ENCODE measurements at places on chromosomes 7 and 10.

- DNase-seq, result no peak
Observed at GRCh38 chr7:22864301-22864700, 41.7 kb upstream of the TOMM7 start.

GRCh38 chr7:71348821-71349681, 217.1 kb downstream of the GALNT17 start:
- no peak for DNase-seq

DNA sequence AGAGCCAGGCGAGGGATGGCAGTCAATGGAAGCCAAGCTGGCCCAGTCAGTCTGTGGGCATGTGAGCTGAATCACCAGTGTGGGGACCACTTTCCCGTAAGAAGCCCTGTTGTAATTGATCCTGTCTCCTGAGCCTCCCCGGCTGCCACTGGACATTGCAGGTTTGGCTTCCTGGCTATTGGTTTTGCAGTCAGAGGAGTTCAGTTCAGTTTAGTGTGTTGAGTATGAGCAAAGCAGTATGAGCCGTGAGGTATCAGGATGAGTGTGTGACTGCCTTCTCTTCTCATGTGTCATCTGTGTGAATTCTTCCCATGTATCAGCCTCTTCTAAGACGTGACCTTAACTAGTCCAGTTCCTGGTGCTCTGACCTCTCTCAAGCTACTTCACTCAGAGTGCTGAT, 227.4 kb downstream of the PRKG1 start:
- DNase-seq, result no peak

DNA sequence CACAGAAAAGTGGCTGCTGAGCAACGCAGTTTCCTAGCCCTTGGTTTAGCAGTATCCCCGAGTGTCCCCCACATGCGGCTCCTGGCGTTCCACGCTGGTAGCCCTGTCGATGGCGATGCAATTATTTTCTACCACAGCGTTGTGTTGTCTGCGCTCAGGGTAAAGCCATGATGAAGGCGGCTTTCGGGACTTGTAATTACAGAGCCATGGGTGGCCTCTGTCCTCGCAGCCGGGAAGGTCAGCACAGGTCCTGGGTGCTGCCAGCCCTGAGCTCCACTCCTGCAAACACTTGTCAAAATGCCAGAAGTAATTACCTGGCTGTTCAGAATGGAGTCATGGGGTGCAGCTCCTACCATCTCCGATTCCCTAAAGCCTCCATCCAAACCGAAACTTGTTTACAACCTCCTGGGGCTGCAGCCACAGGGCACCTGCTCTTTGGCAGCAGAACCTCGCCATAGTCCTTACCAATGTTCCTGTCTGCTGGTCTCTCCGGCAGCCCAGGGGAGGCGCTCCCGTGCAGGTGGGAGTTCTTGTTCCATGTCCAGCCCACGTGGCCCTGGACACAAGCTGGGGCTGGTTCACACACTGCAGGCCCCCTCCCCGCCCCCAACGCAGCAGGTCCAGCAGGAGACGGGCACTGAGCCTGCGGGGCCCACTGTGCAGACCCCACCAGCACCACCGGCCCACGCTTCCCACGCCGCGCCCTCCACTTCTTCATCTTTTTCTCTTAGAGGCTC, 512.6 kb downstream of the PTPRN2 start:
- DNase-seq, result no peak

DNA sequence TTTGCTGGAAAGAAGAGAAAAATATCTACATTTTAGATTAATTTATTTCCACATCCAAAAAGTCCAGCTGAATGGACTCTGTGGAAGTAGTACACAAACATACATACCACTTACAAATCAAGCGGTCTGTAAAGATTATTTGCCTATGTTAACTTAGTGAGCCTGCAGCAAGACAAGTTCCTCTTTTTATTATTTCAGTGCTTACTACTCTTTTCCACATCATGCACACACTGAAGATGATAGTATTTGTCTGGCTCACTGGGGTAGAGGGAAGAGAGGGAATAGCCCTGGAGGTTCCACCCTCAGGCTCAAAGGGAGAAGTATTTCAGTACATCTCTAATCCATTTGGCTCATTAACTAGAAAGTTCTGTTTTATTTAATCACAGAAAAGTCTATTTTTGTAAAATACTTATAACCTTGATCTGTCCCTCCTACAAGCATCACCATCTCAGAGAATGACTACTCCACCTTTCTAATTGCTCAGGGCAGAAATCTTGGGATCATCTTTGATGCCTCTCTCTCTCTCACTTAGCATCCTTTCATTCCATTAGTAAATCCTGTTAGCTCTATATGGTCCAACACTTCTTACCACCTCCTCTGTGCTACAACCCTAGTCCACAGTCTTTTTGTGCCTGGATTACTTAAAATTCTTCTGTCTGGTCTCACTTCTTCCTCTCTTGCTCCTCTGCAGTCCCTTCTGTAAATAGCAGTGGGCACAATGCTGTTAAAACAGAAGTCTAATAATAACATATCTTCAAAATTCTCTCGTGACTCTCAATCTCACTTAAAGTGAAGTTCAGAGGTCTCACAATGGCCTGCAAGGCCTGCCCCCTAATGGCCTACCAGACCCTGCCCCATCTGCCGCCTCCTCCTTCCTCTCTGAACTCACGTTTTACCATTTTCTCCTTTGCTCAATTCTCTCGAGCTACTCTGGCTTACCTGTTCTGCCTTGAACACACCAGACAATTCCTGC, 64.3 kb upstream of the CCDC6 start:
- DNase-seq, result no peak

DNA sequence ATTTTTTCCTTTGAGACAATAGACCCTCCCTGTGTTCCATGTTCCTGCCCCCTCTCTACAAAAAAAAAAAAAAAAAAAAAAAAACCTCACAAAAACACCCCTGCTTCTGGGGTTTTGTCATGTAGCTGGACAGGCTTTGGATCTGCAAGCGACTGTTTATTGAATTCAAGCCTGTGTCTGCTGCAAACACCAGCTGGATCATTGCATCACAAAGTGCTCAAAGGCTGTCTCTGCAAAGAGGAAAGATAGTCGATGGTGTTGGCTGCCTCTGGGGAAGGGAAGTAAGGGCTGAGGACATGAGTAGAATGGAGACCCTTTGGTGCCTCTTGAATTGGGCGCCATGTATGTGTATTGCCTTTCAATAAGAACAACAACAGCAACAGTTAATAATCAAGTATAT, 471.2 kb downstream of the PLXNA4 start:
- DNase-seq, result no peak

DNA sequence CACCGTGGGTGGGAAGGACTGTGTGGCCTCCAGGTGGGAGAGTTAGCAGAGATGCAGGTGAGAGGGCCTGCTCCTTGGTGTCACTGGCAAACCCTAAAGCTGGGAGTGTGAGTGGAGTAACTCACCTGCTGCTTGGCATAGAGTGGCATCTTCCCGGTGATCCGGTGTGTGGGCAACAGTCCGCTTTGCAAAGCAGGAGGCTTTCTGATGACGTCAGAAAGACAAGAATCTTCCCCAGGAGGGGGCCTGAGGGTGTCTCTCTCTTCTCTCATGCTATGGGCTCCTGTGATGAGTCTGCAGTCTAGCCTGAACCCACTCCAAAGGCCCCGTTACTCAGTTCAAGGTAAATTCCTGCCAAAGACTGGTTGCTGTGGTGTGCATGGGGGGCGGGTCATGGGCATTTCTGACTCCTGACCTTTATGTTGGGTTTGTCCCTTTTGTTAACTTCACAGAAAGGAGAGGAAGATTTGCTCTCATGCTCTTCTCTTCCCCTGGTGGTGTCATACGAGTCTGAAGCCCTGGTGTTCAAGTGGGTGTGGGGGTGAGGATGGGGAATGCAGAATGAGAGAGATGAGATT, 187.9 kb downstream of the GATA3 start:
- DNase-seq, result peak; percentile 86

DNA sequence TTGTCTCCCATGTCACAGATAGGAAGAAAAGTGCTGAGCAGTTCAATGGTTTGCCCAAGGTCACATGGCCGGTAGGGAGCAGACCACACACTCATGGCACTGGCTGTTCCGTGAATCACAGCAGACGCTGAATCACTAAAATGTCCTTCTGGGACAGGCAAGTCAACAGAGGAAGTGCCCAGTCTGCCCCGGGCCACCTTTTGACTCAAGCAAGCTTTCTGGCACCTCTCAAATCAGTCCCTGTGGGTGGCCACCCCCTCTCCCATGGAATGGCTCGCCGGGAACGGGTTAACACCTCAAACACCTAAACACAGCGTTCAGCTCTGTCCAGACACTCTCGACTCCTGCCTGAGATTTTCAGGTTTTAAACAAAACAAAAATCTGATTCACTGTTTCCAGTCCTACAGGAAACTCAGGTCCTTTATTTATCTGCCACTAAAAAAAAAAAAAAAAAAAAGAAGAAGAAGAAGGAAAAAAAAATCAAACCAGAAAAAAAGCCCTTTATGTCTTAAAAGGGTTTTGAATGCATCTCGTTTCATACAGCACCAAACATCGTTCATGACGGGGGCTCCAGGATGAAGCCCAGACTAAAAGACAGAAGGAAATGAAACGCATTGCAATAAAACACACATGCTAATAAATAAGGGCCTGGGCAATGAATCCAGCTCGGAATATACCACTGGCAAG, 15.5 kb downstream of the CARD11 start:
- DNase-seq, result peak; percentile 61

GRCh38 chr7:31646942-31647341, 40.1 kb upstream of the PPP1R17 start:
- no peak for DNase-seq

DNA sequence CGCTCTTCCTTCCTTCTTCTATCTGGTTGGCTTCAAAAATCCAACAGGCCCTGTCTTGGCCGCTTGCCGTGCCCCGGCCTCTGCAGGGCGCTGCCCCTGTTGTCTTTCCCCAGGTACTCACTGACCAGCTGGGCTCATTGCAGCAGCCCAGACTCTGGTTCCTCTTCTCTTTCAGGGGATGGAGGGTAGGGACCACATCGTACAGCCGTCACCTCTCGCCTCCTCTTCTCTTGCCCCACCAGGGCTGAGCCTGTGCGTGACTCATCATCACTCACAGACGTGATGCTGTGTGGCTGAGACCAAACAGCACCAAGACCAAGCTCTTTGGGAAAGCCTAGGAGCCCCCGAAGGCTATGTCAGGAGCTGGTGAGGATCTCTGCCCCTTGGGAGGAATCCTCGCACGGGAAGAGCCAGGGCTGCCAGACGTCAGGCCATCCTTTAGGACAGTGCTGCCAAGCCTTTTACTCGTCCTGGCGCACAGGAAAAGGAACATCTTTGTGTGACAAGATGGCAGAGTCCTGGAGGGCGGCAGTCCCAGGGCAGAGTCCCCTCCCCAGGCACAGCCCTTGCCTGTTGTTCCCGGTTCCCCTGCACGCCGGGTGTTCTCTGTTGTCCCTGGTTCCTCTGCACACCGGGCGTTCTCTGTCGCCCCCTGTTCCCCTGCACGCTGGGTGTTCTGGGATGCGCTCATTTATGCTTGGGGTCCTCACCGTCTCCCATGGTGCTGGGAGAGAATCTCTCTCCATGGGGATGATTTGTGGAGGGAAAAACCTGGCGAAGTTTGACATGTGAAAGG, 188.5 kb upstream of the SHH start:
- no peak for DNase-seq

GRCh38 chr10:29784175-29784773, 149.5 kb upstream of the SVIL start:
- no peak for DNase-seq

DNA sequence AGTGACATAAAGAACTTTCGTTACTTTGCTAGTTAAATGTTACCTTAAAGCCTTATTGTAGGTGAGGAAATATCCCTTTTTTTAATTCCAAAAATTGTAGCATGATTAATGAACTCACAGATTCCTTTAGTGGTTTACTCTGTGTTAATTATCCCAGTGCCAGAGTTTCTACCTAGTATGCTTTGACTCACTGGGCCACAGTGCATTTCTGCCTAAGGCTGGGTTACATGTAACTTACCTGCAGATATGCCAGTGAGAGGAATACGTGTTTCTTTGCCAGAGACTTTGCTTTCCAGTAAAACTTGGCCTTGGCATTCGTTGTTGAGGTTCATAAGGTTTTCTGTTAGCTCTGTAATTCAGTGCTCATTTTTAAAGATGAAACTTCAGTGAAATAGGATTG, 380.8 kb upstream of the LRGUK start:
- no peak for DNase-seq

DNA sequence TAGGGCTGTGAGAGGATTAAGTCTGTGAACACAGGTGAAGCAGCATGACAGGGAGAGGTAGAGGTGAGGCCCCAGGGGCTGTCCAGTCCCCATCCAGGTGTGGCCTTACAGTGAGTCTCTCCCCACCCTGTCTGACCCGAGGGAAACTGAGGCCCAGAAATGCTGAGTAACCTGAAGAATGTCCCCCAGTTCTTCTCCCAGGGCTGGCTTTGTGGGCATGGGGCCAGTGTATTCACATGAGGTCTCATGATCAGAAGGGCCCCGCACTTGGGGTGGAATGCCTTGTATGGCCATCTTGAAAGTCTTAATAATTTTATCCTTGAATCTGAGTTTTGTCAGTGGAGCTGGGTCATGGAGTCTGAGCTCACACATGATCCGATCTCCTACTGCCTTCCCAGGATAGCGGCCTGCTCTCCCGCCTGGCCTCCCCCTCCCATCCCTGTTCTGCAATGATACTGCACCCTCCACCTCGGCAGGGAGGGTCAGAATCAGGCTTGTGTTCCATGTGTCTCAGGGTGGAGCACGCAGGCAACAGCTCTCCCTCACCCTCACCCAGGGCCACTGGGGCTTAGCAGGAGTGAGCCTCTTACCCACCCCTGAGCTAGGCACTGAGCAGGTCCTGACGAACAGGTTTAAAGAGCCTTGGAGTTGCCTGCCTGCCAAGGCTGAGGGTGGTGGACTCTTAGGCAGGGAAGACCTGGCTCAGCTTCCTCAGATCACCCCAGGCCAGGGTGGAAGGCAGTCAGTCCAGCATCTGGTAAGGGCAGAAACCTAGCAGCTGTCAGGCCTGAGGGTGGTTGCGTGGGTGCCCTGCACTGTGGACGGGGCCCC, 41.4 kb upstream of the NPFFR1 start:
- no peak for DNase-seq

GRCh38 chr10:118840071-118840775, 85.5 kb upstream of the CACUL1 start:
- peak; percentile 78 for DNase-seq

GRCh38 chr10:6014241-6014761, 37.0 kb upstream of the IL15RA start:
- DNase-seq, result peak; percentile 51

DNA sequence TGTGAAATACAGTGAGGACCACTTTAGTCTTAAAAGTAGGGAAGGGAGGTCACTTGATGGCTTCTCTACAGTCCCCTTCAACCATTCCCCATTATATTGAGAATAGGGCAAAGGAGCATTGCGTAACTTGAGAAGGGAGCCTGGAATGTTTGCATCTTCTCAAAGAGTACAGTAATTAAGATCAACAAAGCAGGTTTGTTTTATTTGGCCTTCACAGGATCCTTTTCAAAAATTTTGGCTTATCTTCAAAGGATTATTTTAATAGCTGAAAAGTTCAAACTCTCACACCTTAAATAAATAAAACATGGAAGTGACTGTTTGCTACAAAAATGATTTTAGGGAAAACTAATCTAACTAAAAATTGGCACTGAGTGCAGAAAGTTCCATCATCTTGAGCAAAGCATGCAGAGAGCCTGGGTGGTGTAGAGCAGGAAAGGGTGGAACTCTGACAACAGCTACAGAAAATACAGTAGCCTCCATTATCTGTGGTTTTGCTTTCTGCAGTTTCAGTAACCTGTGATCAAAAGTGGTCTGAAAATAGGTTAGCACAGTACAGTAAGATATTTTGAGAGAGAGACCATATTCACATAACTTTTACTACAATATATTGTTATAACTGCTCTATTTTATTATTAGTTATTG, 214.0 kb downstream of the MDFIC start:
- DNase-seq, result no peak

All from activated T-cell treated with anti-CD3 and anti-CD28 coated beads, Interleukin-2, amount 50 U/mL, for 72 hours (primary cell).